Mesothelial cell of epicardium (in vitro differentiated cells): ENCODE measurements at places on chromosomes 5 and 9.

DNA sequence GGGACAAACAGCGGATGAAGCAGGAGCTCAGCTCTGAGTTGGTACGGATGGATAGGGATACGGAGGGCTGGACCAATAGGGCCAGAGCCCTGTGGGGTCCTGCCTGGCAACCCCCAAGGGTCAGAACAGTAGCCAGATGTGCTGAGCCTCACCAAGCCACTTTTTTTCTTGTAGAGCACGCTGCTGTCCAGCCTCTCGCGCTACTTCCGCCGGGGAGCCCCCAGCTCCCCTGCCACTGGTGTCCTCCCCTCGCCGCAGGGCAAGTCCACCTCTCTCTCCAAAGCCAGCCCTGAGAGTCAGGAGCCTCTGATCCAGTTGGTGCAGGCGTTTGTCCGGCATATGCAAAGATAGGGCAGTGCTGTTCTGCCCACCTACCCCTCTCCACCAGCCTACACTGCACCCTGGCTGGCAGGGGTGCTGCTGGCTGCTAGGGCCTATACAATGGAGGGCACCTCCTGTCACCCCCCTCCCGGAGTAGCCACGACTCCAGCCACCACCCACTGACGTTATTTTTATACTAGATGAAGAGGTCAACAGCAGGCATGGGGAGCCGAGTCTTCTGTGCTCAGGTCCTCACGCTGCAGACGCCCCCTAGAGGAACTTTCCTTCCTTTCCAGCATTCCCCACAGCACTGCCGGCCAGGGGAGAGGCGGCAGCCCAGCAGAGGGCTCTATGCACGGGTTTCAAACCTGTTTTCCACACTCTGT, 21.6 kb downstream of the SH3GLB2 start:
- DNase-seq: no peak

- no peak for DNase-seq
Observed at GRCh38 chr5:147617191-147617606, 107.3 kb upstream of the DPYSL3 start.

GRCh38 chr9:122332083-122332482, 38.7 kb upstream of the PTGS1 start:
- DNase-seq: no peak

DNA sequence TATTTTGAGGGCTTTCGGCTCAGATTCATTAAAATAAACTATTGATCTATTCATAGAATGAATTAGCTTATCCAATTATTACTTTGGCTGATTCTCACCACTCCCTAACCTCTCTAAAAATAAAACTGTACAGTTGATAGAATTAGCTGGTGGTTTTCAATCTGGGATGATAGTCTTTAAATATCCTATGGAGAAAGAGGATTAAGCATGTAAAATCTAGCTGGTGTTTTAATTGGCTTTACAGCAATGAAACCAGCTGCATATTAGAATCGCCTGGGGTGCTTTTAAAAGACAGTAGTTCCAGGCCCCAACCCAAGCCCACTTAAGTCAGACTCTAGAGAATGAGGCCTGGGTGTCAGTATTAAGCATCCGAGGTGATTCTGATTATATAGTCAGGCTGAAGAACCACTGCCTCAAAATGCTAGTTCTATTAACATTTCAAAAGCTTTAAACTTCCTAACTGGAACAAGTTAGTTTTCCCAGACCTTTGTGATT, 95.1 kb downstream of the MAP1B start:
- no peak for DNase-seq

GRCh38 chr9:95177617-95178016, 139.9 kb downstream of the FANCC start:
- no peak for DNase-seq

DNA sequence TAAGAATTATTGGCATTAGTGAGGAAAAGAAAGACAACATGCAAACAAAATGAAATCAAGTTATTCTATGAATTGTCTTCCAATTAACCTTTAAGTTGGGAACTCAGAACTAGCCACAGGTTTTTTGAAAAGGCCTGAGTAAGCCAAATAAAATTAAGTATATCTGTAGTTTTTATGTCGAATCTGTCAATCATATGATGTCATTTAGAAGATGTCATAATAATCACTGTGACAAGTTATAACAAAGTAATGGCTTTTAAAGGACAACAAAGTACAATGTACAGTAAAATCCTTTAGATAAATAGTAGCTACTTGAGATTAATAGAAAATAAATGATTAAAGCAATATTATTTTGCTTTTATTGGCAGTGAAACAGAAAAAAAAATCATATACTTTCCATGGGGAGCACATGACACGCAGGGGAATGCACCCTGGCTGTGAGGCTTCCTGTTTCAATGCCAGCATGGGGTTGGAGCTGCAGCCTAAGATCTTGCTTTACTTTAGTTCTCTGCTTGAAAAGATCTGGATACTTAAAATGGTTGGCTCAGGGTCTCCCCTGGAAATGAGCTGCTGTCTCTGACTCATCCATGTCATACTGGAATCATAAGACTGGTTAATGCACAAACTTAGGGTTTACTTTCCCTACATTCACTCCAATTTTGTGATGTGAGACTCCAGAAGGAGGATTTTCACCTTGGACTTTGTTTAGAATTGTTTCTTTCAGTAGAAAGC, 284.3 kb downstream of the TAF11L14 start:
- no peak for DNase-seq

DNA sequence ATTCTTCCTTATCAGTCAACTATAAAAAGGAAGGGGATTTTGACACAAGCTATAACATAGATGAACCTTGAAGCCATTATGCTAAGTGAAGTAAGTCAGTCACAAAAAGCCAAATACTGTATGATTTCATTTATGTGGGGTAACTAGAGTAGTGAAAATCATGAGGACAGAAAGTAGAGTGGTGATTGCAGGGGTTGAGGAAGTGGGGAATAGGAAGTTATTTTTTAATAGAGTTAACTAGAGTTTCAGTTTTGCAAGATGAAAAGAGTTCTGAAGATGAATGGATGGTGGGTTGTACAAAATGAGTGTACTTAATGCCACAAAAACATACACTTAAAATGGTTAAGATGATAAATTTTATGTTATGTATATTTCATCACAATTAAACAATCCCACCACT, 65.4 kb upstream of the FAM174A start:
- DNase-seq: no peak

DNA sequence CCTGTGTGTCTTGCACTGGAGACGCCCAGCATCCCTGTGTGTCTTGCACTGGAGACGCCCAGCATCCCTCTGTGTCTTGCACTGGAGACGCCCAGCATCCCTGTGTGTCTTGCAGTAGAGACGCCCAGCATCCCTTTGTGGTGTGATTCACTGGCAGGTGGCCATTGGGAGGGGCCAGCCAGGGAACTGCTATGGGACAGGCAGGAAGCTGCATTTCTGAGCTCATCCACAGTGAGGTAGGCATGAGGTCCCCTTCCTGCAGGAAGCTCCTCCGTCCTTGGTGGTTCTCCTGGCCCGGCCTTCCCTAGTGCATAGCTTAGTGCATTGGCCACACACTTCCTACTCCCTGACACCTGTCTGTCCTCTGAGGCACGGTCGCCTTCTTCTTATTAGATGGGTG, 43.5 kb downstream of the IRX1 start:
- DNase-seq: no peak

DNA sequence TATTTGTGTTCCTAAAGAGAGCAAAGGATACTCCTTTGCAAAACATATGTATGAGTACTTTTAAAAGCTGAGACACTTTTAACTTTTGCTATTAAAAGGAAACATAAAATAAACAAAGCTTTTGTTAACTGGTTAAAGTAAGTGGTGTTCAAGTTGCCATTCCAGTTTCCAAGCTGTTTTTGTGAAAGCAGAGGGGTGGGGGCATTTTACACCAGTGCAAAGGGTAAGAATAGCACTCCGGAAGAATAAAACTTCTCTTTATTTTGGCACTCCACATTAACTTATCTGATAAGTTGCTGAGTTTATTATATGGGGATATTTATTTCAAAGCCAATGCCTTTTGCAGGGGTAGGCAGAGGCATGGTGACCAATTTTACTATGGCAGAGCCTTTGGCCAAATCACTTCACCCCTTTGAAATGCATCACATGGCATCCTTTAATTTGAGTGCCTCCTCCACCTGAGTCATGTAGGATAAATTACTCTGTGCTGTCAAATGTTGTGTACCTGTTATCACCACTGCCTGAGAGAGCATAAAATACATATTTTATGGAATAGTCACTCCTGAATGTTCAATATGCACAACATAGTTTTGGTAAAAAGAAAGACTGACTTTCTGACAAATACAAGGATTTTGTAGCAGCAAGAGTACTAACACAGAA, 62.9 kb downstream of the MLLT3 start:
- DNase-seq: no peak

DNA sequence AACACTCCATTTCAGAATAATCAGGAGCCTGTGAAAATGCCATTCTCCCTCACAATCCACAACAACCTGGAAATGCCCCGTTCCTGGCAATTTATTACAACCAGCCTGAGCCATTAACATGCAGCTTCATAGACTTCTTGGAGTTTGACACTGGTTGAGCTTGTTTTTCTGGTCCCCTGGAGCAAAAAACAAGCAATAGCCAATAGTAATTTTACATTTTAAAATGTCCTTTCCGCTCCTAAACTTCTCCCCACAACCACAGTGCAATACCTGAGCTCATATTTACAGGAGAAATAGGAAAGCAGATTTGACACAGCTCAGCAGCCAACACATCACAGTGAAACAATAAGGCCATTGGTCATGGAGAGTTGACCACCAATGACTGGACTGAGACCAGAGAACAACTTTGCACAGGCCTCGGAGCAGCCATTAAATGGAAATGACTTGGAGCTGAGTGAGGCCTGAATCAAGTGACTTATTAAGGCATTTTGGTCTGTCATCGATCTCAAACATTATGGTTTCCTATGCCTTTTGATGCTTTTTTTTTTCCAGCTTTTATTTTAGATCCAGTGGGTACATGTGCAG, 73.0 kb downstream of the ENC1 start:
- DNase-seq: no peak

GRCh38 chr9:77946969-77947620, 84.5 kb downstream of the GNAQ start:
- DNase-seq: no peak

- no peak for DNase-seq
Observed at GRCh38 chr9:18888290-18888689, 144.7 kb downstream of the SAXO1 start.

- no peak for DNase-seq
Observed at GRCh38 chr5:37710965-37711364, 128.9 kb downstream of the GDNF start.

GRCh38 chr9:38029915-38030638, 39.0 kb downstream of the SHB start:
- no peak for DNase-seq

GRCh38 chr5:1124205-1125029, 12.6 kb upstream of the SLC12A7 start:
- DNase-seq: no peak

DNA sequence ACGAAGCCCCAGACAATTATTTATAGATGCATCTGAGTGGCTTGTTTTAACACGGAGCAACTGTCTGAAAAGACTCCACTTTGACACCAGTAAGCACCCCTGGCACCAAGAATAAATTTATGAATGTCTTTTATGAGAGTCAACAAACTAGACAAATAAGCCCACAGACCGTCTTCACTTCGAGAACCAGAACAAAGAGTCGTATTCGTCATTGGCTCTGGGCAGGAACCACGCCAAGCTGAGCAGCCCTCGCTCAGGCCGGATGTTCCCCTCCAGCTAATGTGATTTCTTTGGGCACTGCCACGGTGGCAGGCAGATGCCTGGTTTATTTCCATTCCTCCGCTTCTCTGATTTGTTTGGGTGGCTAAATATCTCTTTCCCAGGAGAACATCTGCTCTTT, 91.9 kb upstream of the STC2 start:
- DNase-seq: no peak

GRCh38 chr5:978693-979092, 29.9 kb upstream of the NKD2 start:
- DNase-seq: no peak

GRCh38 chr9:18447131-18447530, 26.8 kb upstream of the ADAMTSL1 start:
- no peak for DNase-seq

- DNase-seq: no peak
Observed at GRCh38 chr5:59296317-59297264, 596.9 kb downstream of the PDE4D start.

- DNase-seq: no peak
Observed at GRCh38 chr5:174325431-174325830, 279.9 kb downstream of the NSG2 start.

- no peak for DNase-seq
Observed at GRCh38 chr9:78236551-78236910, 656 bp downstream of the CEP78 start.

DNA sequence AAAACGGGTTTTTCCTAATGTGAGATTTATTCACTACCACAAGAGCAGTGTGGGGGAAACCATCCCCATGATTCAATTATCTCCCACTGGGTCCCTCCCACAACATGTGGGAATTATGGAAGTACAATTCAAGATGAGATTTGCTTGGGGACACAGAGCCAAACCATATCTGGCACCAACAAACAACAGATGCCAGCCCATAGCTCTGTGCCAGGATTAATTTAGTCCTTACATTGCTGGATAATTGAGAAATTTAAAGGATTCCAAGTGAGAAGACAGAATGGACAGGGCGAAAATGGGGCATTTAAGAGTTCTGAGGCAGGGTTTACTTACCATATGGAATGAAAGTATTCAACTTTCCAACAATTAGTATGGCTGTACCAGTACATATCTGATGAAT, 30.8 kb upstream of the DNAH5 start:
- DNase-seq: no peak

DNA sequence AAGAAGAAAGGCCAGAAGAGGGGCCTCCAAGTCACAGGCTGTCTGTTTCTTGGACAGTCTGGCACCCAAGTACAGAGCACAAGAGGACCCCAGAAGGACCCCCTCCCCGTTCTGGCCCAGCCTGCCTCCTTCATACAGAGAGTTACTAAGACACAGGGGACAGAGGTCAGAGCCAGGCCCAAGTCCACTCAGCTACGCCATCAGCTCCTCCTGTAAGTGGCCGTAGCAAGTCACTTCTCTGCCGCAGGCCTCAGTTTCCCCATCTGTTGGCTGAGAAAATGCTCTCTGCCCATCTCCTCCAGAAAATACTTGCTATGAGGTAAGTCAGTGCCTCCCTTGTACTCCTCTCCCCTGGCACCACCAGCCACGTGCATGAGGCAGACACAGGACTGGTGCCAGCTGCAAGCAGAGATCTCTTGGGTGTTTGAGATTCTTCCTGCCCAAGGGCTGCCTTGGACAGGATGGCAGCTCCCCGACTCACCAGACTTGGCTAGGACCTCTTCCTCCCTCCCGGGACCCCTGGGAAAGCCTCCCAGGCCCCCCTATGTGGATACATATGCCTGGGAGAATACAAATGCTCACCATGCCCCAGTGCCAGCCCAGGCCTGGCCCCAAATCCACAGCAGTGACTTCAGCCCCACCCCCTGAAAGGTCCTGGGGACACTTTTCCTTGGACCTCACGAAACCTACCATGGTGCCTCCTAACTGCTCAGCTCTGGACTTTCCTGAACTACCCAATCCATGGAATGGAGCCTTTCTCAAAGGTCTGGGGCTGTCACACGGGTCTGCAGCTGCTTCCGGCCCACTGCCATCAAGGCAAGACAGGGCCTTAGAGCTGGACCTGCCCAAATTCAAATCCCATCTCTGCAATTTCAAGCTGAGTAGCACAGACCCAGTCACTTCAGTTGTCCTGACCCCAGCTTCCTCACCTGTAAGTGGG, 5.1 kb downstream of the EEIG1 start:
- DNase-seq: no peak

- DNase-seq: no peak
Observed at GRCh38 chr9:132589148-132590036, 7.0 kb downstream of the BARHL1 start.
